ENCODE measurements at places on chromosomes 7 and 10.

DNA sequence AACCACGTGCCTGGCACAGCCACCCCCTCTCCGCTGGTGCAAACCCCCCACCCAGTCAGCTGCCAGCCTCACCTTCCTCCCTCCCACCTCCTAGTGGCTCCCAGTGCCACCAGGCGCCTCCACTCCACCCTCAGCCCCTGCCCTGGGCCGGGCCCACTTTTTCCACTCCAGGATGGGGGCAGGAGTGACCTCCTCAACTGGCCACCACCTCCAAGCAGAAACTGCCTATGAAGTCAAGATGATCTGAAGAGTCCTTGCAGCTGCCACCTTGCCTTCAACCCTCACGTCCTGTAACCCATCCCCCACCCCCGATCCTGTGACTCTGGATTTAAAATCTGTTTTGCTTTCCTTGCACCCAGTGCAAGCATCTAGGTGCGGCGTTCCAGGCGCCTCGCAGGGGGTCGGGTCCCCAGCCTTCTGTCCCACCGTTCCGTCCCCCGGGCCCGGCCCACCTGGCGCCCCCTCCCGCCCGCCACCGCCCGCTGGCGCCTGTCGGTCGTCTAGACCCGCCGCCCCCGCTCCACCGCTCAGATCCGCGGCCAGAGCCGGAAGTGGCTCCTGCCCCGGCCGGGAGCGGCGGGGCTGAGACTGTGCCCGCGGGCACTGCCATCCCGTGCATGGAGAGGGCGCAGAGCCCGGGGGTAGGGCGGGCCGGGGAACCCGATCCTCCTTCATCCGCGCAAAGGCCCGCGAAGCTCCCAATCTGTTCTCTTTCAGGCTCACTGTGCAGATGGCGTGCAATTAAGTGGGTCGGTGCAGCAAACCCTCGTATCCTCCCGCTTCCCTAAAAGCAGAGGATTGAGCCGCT is 51.2 kb upstream of the GTF2I start:
- DNase-seq, result no peak

GRCh38 chr10:4252701-4253100 is 467.7 kb upstream of the KLF6 start:
- no peak for DNase-seq

GRCh38 chr7:2087744-2088143 is 145.0 kb downstream of the MAD1L1 start:
- DNase-seq, result no peak

DNA sequence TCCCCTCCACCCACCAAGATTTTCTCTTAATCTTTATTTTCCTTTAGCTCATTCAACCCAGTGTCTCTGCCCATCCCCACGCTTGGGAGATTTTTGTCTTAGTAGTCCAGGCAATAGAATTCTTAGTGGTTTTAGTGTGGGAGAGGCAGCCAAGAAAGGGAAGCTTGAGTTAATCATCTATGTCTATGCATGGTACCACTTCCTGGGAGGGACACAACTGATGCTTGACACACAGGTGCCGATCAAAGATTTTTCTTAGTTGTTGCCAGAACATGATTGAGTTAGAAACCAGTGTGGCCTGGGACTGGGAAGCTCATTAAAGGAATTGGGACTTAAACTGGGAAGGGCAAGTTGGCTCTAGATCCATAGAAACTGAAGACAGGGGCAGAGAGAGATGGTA is 3.1 kb downstream of the STRA8 start:
- no peak for DNase-seq

DNA sequence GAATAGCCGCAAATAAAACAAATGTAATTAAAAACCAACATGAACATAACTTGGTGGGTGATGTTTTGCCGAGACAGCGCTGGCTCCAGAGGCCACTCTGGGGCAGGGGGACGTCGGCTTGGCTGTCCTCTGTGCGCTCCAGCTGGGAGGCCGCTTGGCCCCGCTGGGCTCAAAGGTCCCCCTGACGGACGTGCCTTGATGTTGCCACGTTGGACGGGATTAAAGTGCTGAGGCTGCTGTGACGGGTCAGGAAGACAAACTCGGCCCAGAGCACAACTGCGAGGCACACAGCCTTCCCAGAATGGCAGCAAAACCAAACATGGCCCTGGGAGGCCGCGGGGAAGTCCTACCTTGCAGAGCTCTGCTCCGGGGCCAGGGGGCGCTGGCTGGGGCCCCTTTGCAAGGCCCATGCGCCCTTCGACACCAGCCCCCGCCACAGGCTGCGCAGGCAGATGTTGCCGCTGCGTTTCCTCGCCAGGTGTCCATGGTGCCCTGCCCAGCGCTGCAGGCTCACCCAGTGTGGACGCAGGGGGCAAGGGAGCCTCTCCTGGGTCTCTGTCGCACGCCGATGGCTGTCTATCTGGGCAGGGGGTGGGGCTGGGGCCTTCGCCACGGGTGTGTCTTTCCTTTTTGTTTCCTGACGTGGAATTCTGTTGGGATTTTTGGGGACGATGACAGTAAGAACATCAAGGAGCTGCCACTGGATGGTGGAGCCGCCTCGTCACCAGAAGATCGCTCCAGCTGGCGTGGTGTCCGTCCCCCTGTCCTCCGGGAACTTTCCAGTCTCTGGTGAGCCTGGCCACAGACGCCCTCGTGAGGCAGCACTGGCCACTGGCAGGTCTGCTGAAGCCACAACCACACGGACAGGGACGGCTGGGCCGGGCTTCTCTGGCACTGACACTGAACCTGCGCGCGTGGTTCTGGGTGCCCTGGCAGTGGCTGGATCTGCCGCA is 99.6 kb upstream of the DIP2C start:
- peak; percentile 63 for DNase-seq

Measured in HCEC 1CT (cell line).